ENCODE measurements at places on chromosomes 6 and 20.
A peak's percentile ranks its signal among the peaks of the same experiment; 100 is the strongest.

DNA sequence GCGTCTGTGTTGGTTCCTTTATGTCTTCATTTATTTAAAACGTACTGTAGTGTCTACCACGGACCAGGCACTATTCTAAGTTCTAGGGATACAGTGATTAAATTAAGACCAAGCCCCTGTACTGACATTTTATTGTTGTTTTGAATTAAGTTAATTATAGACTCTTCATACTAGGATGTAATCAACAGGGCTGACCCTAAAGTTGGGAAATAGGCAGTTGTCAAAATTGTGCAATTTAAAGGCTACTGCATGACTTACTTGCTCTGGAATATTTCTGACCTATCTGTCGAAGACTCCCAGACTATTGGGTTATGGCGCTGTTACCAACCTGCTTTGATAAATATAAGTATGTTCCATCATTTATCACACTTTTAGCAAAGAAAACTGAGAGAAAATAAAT, 6.7 kb downstream of the MYO6 start:
- no peak for DNase-seq

DNA sequence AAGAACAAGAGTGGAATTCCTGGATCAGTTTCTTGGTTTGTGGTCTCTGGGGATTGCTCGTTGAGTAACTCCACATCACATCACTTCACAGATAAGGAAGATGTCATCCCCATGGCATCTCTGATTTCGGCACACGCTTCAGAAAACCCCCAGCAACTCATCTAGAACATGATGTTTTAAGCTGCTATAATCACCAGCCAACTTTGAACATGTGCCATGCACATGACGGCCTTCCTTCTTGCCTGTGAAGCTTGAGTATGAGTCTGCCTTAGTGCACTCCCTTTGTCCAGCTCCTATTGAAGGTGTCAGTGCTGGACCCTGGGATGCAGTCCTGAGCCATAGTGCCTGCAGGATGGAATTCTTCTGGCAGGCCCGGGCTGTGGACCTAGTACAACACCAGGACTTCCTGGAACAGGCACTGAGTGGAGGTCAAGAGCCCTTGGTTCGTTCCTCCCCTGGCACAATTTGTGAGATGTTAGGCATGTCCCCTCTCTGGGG, 231.5 kb upstream of the SUPT3H start:
- DNase-seq, result peak; percentile 75

DNA sequence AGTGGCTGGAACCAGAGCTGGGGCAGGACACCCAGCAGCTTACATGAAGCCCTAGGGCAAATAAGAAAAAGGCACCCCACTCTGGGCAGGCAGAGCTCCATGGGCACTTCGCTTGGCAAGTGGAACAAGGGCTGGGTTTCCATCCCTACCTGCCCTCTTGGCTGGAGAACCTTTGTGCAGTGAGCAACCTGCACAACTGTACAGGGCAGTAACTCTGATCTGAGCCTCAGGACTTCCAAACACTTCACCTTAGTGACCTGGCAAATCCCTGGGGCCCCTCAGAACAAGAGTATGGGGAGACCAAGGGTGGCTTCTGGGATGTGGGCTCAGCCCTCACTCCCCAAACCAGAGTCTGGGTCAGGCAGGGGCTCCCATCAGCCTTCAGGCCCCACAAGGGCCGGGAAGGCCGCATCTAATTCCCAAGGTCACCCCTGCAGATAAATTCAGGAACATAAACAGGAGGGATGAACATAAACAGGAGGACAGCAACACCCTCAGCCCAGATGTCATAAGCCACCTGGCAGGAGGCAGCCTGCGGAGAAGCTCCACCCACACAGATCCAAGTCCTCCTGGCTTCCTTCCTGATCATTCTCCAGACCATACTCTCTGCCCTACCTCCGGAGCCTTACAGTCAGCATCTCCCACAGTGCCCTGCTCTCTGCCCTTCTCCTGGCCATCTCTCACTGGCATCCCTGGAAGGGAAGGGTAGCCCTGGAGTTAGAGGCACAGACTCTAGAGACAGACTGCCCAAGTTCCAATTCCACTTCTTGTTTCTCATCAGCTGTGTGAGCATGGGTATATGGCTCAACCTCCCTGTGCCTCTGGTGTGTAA, 37.5 kb downstream of the HNF4A start:
- no peak for DNase-seq

GRCh38 chr6:146543211-146543939, at the start of gene RAB32:
Gene RAB32, plus strand, starts transcription at chr6:146543833. Its CDS starts 39 bp downstream, at chr6:146543872.
- peak; percentile 94 for DNase-seq

GRCh38 chr6:128738112-128738511, 144.8 kb upstream of the LAMA2 start:
- DNase-seq, result no peak

DNA sequence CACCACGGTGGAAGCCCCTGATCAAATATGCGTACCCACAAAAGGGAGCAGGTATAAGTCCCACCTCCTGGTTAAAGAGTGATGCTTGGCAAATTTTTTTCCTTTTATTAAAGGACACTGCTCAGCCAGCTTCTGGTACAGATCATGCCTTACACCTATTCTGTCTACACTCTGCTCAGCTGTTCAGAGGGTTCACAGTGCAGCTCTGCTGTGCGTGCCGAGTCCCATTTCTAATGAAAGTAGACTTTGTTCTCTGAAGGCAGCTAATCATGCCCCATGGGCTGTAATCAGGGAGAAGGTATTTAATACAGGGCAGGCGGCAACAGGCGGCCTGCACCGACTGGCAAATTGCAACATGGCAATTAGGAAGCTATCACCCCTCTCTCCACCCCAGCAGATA, 16.3 kb downstream of the LRRC73 start:
- DNase-seq, result no peak

DNA sequence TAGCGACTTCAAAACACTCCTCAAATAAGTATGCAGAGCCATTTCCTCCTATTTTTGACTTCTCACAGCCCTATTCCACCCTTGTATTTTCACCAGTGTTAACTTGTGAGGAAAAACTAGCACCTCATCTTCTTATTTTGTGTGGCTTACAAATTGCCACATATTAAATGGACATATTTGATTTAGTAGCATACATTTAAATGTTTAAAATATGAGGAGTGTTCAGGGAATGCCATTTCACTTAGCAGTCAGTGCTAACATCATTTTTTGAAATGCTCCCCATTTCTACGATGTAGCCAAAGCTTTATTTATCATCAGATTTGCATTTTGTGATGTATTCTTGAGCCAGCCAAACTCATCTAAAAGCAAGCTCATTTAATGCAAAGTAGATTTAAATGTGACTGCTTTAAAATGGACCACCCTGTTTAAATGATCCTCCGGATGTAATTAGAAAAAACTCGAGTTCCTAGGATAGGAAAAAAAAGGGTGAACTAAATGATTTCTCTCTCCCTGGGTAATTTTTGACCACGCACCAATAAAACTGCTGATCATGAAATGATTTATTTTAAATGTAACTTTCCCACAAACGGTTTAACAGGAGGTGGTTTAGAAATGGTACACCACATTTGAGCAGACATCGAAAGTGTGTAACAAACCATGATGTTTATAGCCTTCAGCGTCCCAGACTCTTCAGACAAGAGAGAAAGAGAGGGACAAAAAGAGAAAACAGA, 172.6 kb downstream of the CD83 start:
- DNase-seq, result no peak

GRCh38 chr6:73252703-73253102, 10.3 kb downstream of the KHDC1 start:
- no peak for DNase-seq

- DNase-seq, result no peak
These were observed 1019.3 kb upstream of the ADGRB3 start for GRCh38 chr6:67615796-67616195.

DNA sequence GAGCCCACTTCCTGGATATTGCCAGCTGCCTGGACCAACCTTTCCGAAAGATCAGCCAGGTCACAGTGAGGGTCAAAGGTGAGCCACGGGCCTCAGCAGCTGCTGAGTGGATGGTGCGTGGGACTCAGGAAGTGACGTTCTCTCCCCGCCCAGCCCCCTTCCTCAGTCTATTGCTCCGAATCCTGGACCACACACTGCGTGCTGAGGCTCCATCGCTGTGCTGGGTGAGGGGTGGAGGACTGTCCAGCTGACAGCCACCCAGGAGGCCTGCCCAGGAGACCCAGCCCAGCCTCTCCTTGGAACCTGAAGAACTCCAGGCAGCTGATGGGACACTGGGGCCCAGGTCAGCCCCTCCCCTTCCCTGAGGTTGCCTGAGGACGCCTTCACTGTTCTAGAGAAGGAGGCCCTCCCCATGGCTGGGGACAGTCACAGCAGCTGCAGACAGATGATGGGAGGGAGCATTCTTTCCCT, 94.4 kb upstream of the CD93 start:
- DNase-seq, result no peak

DNA sequence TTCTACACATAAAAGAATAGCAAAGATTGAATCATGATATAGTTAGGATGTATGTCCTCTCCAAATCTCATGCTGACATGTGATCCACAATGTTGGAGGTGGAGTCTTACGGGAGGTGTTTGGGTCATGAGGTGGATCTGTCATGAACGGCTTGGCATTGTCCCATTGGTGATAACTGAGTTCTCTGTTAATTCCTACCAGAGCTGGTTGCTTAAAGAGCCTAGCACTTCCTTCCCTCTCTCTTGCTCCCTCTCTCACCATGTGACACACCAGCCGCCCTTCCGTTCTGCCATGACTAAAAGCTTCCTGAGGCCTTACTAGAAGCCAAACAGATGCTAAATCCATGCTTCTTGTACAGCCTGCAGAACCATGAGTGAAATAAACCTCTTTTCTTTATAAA, 8.3 kb downstream of the TNFRSF21 start:
- no peak for DNase-seq

- DNase-seq, result no peak
These were observed 801.4 kb upstream of the EYS start for GRCh38 chr6:66508433-66508832.

DNA sequence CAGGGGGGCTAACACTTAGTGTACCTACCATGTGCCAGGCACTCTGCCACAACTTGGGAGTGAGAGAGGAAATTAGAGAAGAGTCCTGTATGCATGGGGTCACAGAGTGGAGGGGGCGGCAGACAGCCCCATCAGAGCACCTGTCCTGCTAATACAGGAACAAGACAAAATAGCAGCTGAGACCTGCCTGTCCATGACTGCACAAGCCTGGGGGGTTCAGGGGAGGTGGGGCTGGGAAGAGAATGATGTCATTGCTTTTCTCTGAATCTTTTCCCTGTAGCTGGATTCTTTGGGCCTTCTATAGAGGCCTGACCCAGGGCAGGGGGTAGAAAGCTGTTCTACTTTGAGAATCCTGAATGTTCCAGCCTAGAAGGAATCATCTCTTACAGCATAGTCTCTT, 37.4 kb downstream of the FOXP4 start:
- DNase-seq, result no peak

- DNase-seq, result peak; percentile 25
These were observed 89.2 kb upstream of the ARID1B start for GRCh38 chr6:156687789-156688619.

- no peak for DNase-seq
These were observed 76.7 kb downstream of the PRSS35 start for GRCh38 chr6:83589076-83589475.

- peak; percentile 36 for DNase-seq
These were observed 551 bp downstream of the SYNCRIP start for GRCh38 chr6:85641897-85642773.

DNA sequence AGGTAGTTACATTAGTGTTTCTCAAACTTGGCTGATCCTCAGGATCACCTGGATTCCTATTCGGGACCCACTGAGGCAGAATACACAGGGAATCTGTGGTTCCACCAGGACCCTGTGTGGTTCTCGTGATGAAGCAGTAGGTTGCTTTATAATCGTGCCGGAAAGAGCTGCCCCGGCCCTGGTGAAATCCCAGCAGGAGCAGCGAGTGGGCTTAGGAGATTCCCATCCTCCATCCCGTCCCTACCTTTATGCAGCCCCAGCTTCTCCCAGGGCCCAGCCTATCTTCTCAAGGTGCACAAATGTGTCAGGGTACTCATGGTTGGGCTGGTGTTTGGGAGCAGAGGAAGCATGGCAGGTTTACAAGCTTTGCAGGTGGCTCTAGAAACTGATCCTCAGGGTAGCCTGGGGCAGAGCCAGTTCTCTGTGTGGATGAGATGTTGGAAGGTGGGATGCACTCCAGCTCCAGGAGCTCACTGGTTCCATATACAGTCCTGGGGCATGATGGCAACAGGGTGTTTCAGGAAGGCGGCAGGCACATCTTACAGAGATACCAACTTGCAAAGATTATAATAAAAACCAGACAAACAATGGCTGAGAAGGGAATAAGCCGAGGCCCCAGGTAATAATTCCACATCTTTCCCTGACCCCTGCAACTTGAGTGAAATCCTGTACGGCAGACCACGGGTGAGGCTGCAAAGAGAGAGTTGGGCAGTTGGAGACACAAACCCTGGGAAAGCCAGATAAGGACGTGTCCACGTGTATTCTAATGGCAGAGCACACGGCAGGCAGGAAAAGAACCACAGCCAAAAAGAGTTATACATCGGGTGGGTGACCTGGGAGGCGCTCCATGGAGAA, 5.9 kb downstream of the SLC22A1 start:
- no peak for DNase-seq

DNA sequence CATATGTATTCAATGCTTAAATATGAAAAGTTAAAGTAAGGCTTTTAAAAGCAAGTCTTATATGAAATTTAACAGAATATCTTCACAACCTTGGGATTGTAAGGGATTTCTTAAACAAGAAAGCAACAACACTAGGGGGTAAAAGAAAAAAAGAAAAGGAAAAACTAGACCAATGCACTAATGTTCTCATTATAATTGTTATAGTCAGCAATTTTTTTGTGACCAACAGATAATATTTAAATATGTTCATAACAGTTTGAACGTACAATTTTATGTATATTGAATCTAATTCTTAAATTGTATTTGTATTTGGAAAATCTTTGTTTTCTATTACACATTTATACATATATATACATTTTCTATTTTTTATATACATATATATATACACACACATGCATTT, 1397.8 kb upstream of the ADGRB3 start:
- no peak for DNase-seq

- DNase-seq, result peak; percentile 26
These were observed 45.8 kb downstream of the AHI1 start for GRCh38 chr6:135451617-135452190.

- DNase-seq, result no peak
These were observed 101.6 kb downstream of the DLL1 start for GRCh38 chr6:170189236-170189635.

GRCh38 chr6:11275598-11275997, 43.1 kb upstream of the NEDD9 start:
- DNase-seq, result no peak

DNA sequence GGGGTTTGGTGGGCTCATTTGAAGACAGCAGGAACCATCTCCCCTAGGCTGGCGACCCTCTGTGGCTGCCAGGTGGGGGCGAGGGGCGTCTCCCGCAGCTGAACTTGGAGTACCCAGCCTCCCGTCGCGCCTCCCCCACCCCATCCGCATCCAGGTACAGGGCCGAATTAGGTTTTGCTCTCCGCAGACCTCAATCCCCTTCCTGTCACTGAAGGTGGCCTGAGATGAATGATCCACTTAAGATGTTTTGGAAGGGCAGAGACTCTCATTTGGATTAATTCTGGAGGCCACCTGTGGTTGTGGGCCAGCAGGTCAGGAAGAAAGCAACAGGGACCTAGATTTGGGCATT, 493 bp downstream of the CD83 start:
- DNase-seq, result no peak
